ENCODE measurements at places on chromosomes 1 and 21.

- DNase-seq: peak; percentile 81
Measured at GRCh38 chr21:42220138-42220701, 1.3 kb downstream of the ABCG1 start.

DNA sequence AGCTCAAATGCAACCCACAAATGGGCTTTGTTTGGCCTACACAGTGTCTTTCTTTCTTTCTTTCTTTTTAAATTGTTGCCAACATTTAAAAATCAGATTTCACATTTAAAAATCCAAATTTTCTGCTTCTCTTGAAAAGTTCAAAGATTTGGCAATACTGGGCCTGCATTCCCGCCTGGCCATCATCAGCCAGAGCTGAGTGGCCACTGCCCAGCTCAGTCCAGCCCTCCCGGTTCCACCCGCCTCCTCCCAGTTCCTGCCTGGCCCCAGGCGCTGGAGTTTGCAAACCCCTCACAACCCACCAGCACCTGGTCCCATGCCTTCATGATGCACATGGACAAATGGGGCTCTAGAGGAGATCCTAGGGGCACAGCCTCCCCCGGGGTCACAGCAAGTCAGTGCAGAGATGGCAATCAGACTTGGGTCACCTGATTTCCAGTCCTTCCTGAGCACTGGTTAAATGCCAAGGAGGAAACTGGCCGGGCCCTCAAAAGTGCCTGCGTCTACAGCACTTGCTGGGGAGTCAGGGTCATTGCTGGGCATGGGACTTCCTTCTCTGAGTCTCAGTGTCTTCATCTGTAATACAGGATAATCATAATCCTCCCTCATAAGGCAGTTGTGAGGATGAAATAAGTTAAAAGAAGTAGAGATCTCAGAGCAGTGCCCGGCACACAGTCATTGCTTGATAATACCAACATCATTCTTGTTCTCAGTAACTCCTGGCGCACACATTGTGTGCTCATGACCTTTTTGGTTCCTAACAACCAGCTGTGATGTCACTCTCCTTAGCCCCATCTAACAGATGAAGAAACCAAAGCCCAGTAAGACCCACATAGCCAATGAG, 41.0 kb upstream of the LAPTM5 start:
- no peak for DNase-seq

DNA sequence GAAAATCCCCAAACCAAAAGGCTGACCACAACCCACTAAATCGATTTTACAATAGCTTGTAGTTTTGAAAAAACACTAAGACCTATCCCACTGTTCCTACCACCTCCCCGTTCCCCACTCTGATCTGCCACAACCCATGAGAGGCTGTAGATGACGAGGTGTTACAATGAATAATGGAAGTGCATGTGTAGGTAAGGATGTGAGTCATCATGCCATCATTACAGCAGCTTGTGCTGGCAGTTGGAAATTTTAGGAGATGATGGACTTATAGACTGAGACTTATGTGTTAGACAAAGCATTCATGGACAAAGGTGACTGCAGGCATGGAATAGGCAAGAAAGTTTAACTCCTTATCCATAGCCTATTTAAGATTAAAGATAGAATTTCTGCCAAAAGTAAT, 184.7 kb upstream of the CACYBP start:
- DNase-seq: no peak

GRCh38 chr1:230061801-230062200, 5.2 kb upstream of the GALNT2 start:
- DNase-seq: no peak

DNA sequence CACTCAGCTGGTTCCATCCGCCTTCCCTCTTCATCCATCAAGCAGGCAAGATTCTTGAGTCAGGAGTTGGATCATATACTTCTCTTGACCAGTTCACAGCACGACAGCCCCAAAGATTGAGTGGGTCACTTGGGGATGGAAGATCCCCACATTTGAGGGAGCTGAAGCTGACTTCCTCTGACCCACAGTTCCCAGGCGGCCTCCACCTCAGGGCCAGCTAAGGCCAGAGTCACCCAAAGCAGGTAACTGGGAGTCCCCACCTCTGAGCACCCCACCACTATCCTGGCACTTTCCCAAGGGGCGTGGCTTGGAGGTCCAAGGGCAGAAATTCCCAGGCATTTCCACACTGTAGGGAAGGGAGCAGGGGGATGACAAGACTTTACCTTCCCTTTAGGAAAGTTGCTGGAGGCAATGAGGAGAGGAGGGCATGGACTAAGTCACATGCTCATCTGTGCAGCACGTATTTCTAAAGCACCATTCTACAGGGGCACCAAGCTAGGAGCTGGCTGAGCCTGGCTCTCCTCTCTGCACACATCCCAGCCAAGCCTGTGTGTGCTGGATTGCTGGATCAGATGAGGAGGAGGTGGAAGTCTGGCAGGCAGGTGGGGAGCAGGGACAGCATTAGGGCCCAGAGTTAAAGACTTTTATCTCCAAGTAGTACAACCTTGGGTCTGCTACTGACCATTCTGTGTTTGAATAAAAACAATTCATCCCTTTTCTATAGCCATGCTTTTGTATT, 1.3 kb upstream of the RD3 start:
- DNase-seq: no peak

DNA sequence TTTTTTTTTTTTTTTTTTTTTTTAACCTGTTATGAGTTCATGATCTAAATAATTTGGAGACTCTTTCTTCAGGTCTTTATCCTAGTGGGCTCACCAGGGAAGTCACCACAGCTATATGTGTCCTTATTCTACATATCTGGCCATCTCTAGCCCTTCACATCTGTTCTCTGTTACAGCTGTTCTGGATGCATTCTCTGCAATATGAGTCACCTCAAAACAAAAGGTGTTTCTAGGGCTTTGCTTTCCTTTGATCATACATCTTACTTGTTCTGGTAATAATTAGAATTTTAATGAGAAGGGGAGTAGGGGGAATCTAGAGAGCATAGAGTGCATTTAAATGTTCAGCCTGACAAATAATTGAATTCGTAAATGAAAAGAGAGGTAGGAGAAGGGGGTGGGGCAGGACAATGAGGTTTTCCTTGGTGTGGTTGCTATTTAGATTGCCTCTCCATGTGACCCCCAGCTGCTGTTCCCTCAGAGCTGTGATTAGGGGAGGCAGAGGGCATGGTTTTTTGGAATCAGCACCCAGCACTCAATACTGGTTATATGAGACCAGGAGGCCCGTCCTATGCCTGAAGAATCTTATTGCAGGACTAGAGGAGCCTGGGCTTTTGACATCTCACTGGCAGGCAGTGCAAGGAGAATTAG, 8.0 kb downstream of the SYT6 start:
- DNase-seq: no peak

Data from suprapubic skin (tissue), 4 donors.